ENCODE measurements at places on chromosomes 2 and 18.

- DNase-seq: no peak
These were observed 38.1 kb upstream of the RTN4 start for GRCh38 chr2:55088400-55088799.

DNA sequence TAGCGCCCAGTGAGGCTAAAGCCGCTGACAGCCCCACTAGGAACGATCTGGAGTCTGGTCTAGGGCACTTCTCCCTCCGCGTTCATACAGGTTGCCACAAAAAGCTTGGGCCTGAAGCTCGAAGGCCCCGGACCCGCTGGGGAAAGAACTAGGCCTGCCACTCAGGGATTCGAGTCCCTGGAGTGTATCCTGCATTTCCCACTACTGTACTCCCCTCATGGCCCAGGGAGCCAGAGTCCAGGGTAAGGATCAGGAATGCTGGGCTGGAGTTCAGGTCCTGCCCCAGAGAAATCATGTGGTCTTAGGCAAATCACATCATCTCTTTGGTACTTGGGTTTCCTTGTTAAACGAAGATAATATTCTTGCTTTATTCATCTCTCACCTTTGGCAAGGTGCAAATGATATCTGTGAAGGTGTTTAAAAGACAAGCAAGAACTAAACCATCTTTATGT lies 1.4 kb upstream of the ZFP36L2 start:
- no peak for DNase-seq

- DNase-seq: no peak
These were observed 812.7 kb downstream of the DCDC2C start for GRCh38 chr2:4515871-4516761.

- DNase-seq: peak; percentile 56
These were observed 124.2 kb downstream of the NFATC1 start for GRCh38 chr18:79519751-79520477.

- DNase-seq: no peak
These were observed 577.2 kb upstream of the SALL3 start for GRCh38 chr18:78402440-78402839.

DNA sequence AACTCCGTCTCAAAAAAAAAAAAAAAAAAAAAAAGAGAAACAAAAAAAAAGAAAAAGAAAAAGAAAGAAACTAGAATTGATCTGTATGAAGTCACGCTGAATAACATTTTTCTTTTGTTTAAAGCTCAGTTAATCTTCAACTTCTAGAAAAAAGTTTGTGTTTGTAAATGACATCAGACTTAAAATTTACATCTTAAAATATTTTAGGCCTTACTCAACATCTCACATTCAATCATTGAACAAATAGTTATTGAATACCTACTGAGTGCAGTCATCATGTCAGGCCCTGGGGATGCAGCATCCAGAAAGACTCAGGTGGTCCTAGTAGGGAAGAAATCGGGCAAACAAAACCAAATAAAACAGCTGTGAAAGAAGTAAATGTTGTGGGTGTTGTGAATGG lies 292.3 kb upstream of the FANCL start:
- DNase-seq: no peak

DNA sequence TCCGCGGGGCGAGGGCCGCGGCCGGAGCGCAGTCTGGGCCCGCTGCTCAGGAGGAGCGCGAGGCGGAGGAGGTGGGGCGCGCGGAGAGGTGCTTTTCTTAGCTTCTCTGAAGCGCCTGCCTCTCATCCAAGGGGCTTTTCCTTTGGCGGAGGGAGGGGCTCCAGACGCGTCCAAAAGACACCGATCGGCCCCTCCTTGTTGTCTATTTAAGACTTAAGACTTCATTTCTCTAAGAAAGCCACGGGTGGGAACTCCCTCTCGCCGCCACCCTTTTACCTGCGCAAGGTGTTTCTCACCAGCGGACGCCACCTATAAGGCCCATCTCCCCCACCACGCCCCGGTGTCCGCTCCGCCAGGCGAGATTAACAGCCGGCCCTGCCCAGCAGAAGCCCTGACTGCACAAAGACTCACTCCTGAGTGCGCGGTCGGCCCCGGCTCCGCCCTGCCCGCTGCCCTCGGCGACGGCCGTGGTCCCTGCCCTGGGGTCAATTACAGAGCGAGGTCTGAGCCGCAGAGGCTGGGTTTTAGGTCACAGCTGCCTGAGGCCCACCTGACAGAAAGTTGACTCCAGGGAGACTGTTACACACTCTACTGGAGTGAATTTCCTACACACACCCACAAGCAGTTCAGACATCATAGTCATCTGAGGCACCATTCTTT lies at the start of gene DSC2:
Gene DSC2, minus strand, starts transcription at position 397 of the 660 bp plus-strand sequence. CDS start 450 bp downstream, outside the sequence.
- peak; percentile 60 for DNase-seq
